ENCODE measurements at places on chromosomes 2 and 18. TPM values are rescaled to one million over a fixed set of nuclear protein-coding genes. Genes with fewer than 3 reads are reported as not detected.

TPO gene
- polyA plus RNA-seq = 0.30 TPM

PTH2R gene
- 0.10 TPM for polyA plus RNA-seq

RAX gene
- polyA plus RNA-seq = not detected

DNA sequence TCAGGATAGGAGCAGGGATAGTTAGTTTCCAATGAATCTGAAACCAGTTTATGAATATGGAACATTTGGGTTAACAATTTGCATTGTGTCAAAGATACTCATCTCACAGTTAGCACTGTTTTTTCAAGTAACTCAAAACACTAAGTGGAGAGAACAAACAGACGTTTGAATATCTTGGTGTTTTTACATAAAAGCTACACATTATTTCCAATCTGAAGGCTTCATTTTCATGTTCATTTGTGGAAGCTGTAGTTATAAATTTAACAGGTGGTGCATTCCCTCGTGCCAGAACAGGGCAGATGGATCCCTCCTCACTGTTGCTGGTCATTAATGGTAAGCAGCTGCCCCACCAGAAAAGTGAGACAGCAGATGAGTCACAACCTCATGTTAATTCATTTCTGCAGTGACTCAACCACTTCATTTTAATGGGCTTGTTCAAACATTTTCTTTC lies 286.9 kb downstream of the TMX3 start:
- DNase-seq = no peak

- no peak for DNase-seq
Measured at GRCh38 chr2:22359071-22359672, 1025.8 kb upstream of the KLHL29 start.

DNA sequence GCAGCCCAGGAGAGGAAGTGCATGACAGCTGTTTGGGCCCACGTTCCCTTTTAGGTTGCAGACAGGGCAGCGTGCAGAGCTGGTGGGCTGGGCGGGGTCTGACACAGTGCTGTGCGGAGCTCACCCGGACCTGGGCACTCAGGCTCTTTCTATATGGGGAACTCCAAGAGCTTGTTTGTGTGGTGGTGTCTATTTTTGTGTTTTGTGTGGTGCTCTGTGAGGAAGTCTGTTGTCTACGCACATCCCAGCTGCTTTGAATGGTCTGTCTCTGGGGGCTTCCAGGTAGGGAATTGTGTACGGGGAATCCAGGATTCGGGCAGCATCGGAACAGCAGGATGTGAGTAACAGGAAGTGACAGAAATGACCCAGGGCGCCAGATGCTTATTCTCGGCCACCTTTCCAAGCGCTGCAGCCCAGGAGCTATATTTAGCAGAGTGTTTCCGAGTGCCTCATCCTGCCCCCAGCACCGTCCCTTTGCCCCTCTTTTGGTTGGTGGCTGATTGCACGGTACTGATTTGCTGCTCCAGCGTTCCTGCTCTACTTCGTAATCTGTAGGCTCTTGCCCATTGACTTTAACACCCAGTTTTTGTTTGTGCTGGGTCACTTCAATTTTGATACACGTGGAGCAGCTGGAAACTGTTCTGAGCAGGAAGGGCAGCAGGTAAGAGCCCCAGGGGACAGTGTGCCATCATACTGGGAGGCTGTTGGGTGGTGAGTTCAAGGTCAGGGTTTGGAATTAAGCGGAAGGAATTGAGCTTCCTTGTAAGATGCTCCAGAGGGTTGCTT lies 64.7 kb downstream of the DGKD start:
- no peak for DNase-seq

GRCh38 chr2:102020596-102021170 lies 28.9 kb downstream of the IL1R2 start:
- DNase-seq = no peak

GRCh38 chr2:209348433-209348832 lies 75.4 kb upstream of the MAP2 start:
- DNase-seq = no peak

GRCh38 chr2:67259556-67260342 lies 137.4 kb upstream of the ETAA1 start:
- DNase-seq = peak; percentile 35

- no peak for DNase-seq
Measured at GRCh38 chr2:27496357-27497287, at the start of gene GCKR. TSS of gene GCKR (plus strand) at chr2:27496839. CDS start at chr2:27496905, 66 bp downstream.

DNA sequence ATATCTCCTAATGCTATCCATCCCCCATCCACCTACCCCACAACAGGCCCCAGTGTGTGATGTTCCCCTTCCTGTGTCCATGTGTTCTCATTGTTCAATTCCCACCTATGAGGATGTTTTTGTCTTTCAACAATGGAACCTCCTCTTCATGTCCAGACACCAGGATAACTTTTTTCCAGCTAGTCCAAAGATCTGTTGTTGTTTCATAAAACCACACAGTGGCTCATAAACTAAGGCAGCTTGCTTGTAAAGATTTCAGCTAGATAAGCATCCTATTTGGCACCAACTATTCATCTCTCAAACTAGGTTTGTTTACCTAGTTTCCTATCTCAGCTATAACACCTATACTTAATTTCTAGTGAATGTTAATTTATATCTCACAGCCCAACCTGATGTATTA lies 937.7 kb downstream of the TRIB2 start:
- DNase-seq = no peak

GRCh38 chr18:506264-506663 lies 5.8 kb upstream of the COLEC12 start:
- no peak for DNase-seq

- DNase-seq = no peak
Measured at GRCh38 chr2:155904720-155905119, 427.8 kb downstream of the NR4A2 start.
